ENCODE measurements at places on chromosomes 12 and 14. TPM values are rescaled to one million over a fixed set of nuclear protein-coding genes. Genes with fewer than 3 reads are reported as not detected.

DNA sequence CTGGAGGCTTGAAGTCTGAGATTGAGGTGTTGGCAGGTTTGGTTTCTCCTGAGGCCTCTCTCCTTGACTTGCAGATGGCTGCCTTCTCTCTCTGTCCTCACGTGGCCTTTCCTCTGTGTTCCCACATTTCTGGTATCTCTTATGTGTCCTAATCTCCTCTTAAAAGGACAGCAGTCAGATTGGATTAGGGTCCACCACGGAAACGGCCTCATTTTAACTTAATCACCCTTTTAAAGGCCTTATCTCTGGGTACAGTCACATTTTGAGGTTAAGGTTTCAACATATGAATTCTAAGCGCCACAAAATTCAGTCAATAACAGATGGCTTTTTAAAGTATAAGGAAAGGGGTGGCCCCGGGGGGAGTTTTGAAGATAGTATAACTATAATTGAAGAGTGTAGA, 33.5 kb downstream of the UNC79 start:
- no peak overlapping the region for H3K27ac ChIP-seq
- no peaks in the 10 kb centered on the region for H3K36me3 ChIP-seq
- DNase-seq: no peak
- H3K4me3 ChIP-seq: no peak overlapping the region
- no peaks in the 10 kb centered on the region for H3K27me3 ChIP-seq

DNA sequence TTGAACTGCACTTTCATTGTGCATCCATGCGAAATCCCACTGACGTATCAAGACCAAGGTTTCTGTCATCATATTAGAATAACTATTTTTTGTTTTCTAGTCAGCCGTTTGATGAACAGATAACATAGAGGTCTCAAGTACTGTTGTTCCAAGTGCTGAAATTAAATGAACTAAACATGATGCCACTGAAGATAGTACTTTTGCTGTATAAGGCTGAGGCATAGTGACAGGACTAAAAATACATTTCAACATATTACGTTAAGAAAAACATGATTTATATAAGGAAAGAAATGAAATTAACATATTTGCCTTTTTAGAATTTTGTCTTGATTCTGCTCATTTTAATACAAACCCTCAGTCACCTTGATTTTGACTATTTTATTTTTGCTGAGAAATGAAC, 82.2 kb downstream of the ANO6 start:
- no peaks in the 10 kb centered on the region for H3K36me3 ChIP-seq
- no peak overlapping the region for H3K4me3 ChIP-seq
- H3K27me3 ChIP-seq: no peaks in the 10 kb centered on the region

- H3K27ac ChIP-seq: no peak overlapping the region
- H3K4me3 ChIP-seq: no peak overlapping the region
- H3K36me3 ChIP-seq: no peaks in the 10 kb centered on the region
- DNase-seq: no peak
Measured at GRCh38 chr14:38547961-38548490, 292.1 kb upstream of the CLEC14A start.

DNA sequence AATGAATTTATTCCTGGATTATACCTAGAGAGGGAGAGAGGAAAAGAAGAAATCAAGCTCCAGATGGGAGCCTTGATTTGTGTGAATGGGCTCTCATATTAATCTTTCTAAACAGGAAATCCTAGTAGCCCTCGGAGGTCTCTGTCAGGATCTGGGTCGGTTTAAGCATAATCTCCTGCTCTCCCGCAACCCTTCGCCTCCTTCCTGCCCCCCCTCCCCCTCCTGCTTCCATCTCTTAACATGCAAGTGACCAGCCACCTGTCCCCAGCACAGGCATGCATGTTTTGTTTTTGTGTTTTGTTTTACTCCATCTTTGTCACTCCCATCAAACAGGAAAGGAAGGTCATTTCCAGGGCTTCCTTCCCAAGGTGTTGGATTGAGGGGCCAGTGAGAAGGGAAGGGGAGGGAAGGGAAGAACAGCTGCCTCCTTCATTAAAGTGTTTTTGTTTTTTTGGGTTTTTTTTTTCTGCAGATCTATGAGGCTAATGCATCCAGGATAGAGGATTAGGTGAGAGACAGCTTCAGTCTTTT, 4.8 kb upstream of the KCNA5 start:
- peaks cover 19% of the 10 kb centered on the region for H3K27me3 ChIP-seq
- H3K4me3 ChIP-seq: no peak overlapping the region
- peaks cover 16% of the 10 kb centered on the region for H3K4me1 ChIP-seq
- H3K36me3 ChIP-seq: no peaks in the 10 kb centered on the region
- no peak overlapping the region for H3K27ac ChIP-seq

GRCh38 chr12:24697769-24698168, 251.1 kb downstream of the BCAT1 start:
- no peaks in the 10 kb centered on the region for H3K4me1 ChIP-seq
- H3K4me3 ChIP-seq: no peak overlapping the region
- no peak for DNase-seq
- H3K27me3 ChIP-seq: no peaks in the 10 kb centered on the region

GRCh38 chr12:114776731-114777442, 92.9 kb upstream of the TBX3 start:
- no peaks in the 10 kb centered on the region for H3K4me1 ChIP-seq
- DNase-seq: no peak
- no peaks in the 10 kb centered on the region for H3K27me3 ChIP-seq

DNA sequence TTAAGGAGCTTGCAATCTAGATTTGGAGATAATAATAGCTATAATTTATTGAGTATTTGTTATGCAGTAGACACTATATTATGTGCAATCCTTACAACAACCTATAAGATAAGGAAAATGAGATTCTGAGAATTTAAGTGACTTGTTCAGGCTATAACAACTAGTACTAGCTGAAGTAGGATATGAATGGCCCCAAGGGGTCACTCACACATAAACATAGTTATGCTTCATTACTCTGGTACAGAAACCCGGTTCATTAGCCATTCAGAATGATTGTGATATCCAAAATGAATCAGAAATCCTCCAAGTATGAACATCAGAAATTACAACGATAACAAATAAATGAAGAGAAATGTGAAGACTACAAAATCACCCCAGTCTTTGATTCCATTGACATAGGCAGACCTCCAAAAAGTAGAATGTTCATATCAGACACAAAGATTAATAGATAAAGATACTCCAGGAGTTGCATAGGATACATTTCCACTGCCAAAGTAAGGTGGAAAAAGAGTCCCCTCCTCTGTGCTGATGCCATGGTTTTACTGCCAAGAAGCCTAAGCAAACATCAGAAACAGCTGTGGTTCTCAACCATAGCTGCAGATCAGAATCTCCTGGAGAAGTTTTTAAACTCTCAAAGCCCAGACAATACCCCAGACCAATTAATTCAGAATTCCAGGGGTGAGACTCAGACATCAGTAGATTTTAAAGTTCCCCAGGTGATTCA, 8.6 kb upstream of the NID2 start:
- DNase-seq: no peak
- H3K36me3 ChIP-seq: no peaks in the 10 kb centered on the region
- H3K27ac ChIP-seq: no peak overlapping the region
- no peak overlapping the region for H3K4me3 ChIP-seq

- no peak overlapping the region for H3K27ac ChIP-seq
- no peak overlapping the region for H3K4me3 ChIP-seq
- H3K27me3 ChIP-seq: no peaks in the 10 kb centered on the region
- DNase-seq: no peak
Measured at GRCh38 chr14:55724736-55725135, 144.7 kb downstream of the KTN1 start.

DNA sequence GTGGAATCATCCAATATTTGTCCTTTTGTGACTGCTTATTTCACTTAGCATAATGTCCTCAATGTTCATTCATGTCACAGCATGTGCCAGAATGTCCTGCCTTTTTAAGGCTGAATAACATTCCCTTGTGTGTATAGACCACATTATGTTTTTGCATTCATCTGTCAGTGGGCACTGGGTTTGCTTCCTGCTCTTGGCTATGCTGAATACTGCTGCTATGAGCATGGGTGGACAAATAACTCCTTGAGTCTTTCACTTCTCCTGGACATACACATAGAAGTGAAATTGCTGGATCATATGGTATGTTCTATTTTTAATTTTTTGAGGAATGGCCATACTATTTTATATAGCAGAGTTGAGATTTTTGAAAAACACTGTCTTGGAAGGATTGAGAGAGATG, 46.9 kb downstream of the GPR68 start:
- H3K4me3 ChIP-seq: no peak overlapping the region
- peaks cover 28% of the 10 kb centered on the region for H3K36me3 ChIP-seq
- H3K4me1 ChIP-seq: no peaks in the 10 kb centered on the region

DNA sequence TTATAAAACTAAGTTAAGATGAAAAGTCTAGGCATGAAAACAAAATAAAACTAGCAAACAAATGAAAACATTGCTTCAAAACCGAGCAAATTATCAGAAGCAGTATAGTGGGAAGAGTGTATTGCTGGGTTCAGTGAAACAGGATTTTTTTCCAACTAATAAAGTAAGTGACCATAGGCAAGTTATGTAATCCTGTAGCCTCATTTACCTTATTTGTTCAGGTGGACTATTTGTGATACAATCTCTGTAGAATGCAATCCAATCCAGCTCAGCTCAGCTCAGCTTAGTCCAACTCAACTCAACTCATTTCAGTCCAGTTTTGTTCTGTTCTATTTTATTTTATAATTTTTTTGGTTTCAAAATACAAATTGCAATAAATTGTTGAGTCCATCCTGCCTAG, 276.7 kb upstream of the LRIG3 start:
- no peak overlapping the region for H3K27ac ChIP-seq
- no peak overlapping the region for H3K4me3 ChIP-seq
- H3K27me3 ChIP-seq: no peaks in the 10 kb centered on the region
- H3K4me1 ChIP-seq: no peaks in the 10 kb centered on the region
- no peak for DNase-seq
- H3K36me3 ChIP-seq: no peaks in the 10 kb centered on the region

DNA sequence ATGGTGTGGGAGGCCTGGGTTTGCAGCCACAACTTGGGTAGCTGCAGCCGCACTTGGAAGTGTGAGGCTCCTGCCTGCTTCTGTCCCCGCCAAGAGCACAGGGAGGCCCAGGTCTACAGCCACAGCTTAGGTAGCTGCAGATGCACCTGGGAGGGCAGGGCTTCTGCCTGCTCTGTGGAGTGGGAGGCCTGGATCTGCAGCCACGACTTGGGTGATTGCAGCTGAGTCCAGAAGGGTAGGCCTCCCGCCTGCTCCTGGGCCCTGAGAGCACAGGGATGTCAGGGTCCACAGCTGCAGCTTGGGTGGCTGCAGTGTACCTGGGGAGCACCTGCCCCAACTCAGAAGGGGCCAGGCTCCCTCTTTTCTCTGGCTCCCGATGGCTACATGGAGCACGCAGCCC, 287.3 kb downstream of the AEBP2 start:
- H3K4me1 ChIP-seq: no peaks in the 10 kb centered on the region
- no peaks in the 10 kb centered on the region for H3K36me3 ChIP-seq
- H3K27ac ChIP-seq: no peak overlapping the region
- no peak for DNase-seq
- no peaks in the 10 kb centered on the region for H3K27me3 ChIP-seq
- H3K4me3 ChIP-seq: no peak overlapping the region

The ABHD4 gene
- total RNA-seq: 20.4 TPM

The HRK gene
- total RNA-seq: not detected

The PITPNM2 gene
- 6.6 TPM for total RNA-seq

The KRT85 gene
- total RNA-seq: not detected

The TXNDC16 gene
- total RNA-seq: 10.5 TPM

The RASSF8 gene
- 74.0 TPM for total RNA-seq

Measured in sigmoid colon (tissue), 7 donors.